ENCODE measurements at places on chromosomes 2 and 18. TPM values are rescaled to one million over a fixed set of nuclear protein-coding genes. Genes with fewer than 3 reads are reported as not detected.
A peak's percentile ranks its signal among the peaks of the same experiment; 100 is the strongest.

DNA sequence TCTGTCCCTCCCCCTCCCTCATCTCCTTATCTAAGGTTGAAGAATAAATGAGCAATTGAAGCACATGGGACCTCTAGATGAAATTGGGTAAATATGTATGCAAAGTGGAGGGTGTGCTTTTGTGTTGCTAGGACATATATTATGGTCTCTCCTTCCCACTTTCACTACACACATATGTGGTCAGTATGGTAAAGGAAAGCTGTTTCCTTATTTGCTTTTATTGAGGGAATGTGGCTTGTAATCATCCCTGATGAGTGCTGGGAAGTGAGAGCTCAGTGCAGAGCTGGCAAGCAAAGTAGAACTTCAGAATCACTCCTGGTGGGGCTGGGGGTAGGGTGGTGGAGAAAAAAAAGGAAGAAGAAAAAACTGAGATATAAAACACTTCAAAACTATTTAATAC is 189.9 kb upstream of the ATP5MC3 start:
- no peaks in the 10 kb centered on the region for H3K36me3 ChIP-seq
- no peaks in the 10 kb centered on the region for H3K4me1 ChIP-seq
- H3K4me3 ChIP-seq, result no peak overlapping the region
- H3K27me3 ChIP-seq, result no peaks in the 10 kb centered on the region

DNA sequence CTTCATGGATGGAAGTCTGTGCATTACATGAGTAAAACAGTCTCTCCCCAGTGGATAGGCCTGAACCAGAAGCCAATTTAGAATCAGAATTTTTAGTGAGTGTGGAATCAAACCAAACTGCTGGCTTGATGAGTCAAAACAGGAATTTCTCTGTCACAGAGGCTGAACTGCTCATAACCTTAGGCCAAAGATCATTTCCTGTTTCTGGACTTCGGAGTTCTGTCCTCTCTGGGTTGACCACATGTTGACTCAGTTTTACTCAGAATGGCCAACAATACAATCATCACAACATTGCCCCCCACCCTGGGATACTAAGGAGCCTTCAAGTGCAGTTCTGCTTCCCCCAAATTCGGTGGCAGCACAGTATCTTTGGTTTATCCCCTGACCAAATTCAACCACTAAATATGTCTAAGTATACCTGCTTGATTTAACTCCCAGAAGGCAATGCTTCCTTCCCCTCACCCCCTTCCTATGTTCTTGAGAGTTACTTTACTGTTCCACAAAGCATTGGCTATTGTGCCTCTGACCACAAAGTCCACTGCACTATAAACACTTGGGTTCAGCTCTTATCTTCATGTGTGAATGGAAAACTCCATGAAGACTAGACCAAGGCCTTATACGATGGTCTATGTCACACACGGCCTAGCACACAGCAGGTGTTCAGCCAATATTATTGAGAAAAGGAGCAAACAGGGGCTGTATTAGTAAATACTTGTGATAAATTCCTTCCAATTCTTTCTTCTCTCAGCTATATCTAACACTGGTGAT is 67.8 kb downstream of the NXPH2 start:
- no peak for DNase-seq
- H3K36me3 ChIP-seq, result no peaks in the 10 kb centered on the region
- H3K27ac ChIP-seq, result no peak overlapping the region
- H3K4me3 ChIP-seq, result no peak overlapping the region
- no peaks in the 10 kb centered on the region for H3K4me1 ChIP-seq
- H3K27me3 ChIP-seq, result no peaks in the 10 kb centered on the region

- no peaks in the 10 kb centered on the region for H3K36me3 ChIP-seq
- no peak overlapping the region for H3K27ac ChIP-seq
- no peaks in the 10 kb centered on the region for H3K4me1 ChIP-seq
- DNase-seq, result no peak
These were observed 41.9 kb upstream of the TANC1 start for GRCh38 chr2:158926478-158926948.

GRCh38 chr2:118224895-118225311 is 136.6 kb downstream of the INSIG2 start:
- H3K4me3 ChIP-seq, result no peak overlapping the region
- H3K27ac ChIP-seq, result no peak overlapping the region
- H3K36me3 ChIP-seq, result no peaks in the 10 kb centered on the region
- peaks cover 56% of the 10 kb centered on the region for H3K27me3 ChIP-seq

GRCh38 chr2:158610059-158610458 is 153.3 kb downstream of the PKP4 start:
- no peak for DNase-seq
- no peak overlapping the region for H3K27ac ChIP-seq
- no peaks in the 10 kb centered on the region for H3K4me1 ChIP-seq
- no peaks in the 10 kb centered on the region for H3K27me3 ChIP-seq
- H3K36me3 ChIP-seq, result no peaks in the 10 kb centered on the region

GRCh38 chr2:223970343-223971128 is 13.3 kb downstream of the MRPL44 start:
- no peaks in the 10 kb centered on the region for H3K27me3 ChIP-seq
- H3K36me3 ChIP-seq, result no peaks in the 10 kb centered on the region
- DNase-seq, result peak; percentile 64

Gene VAMP8
- total RNA-seq, result 222 TPM

Gene POLR1A
- total RNA-seq, result 17.9 TPM

Gene IL1RL2
- total RNA-seq, result 2.8 TPM
